ENCODE measurements at places on chromosomes 16 and 17. TPM values are rescaled to one million over a fixed set of nuclear protein-coding genes. Genes with fewer than 3 reads are reported as not detected.

GRCh38 chr17:41638941-41639340 is 14.6 kb upstream of the KRT17 start:
- H3K27me3 ChIP-seq = no peaks in the 10 kb centered on the region
- no peaks in the 10 kb centered on the region for H3K36me3 ChIP-seq
- no peaks in the 10 kb centered on the region for H3K4me1 ChIP-seq
- no peak overlapping the region for H3K4me3 ChIP-seq

Gene DYNLL2
- total RNA-seq = 32.2 TPM

GRCh38 chr17:48597778-48598631 is 4.4 kb upstream of the HOXB5 start:
- DNase-seq = no peak
- H3K4me3 ChIP-seq = peak overlapping the region; percentile 47
- no peak overlapping the region for H3K27ac ChIP-seq
- no peaks in the 10 kb centered on the region for H3K36me3 ChIP-seq
- H3K4me1 ChIP-seq = peaks cover 58% of the 10 kb centered on the region

DNA sequence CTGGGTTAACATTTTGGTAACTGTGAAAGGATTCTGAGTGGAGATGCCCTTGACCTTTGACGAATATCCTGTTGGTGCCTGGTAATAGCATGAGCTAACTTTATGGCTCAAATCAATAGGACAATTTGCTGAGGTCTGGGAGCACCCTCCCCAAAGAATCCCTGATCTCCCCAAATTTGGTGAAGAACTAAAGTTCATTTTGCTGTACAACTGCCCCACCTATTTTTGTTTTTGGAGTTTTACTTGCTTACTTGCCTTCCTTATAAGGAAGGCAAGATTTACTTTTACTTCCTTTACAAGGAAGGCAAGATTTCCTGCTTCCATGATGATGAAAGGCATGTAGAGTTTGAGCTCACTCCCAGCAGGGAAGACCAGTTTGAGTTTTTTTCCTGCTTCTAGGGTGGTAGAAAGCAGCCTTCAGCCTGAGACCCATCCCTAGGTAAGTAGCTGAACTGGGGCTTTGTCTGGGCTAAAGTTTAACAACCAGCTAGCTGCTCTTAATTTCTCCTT is 2.8 kb downstream of the KRTAP4-9 start:
- DNase-seq = no peak
- no peak overlapping the region for H3K27ac ChIP-seq
- no peaks in the 10 kb centered on the region for H3K27me3 ChIP-seq
- H3K4me1 ChIP-seq = no peaks in the 10 kb centered on the region
- H3K4me3 ChIP-seq = no peak overlapping the region

Gene ZP2
- not detected for total RNA-seq

Gene TMC8
- total RNA-seq = 567 TPM

DNA sequence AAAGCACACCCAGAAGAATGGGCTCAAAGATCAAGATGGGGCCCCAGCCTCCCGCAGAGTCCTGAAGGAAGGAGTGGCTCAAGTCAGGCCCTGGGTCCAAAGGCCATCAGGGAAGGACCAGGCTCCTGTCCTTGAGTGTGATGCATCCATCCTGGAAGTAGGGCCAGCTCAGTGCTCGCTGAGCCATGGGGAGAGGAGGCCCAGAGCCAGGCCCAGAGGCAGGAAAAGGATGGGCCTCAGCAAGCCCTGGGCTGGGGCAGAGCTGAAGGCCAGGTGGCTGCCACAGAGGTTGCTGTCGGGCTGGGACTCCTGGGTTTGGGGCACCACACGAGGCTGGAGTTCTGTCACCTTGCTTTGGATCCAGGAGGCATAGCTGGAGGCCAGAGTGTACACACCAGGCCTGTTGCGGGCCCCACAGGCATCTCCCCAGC is 3.7 kb downstream of the PRSS8 start:
- peaks cover 53% of the 10 kb centered on the region for H3K36me3 ChIP-seq
- peaks cover 17% of the 10 kb centered on the region for H3K4me1 ChIP-seq
- H3K4me3 ChIP-seq = no peak overlapping the region
- no peak for DNase-seq
- H3K27ac ChIP-seq = no peak overlapping the region

DNA sequence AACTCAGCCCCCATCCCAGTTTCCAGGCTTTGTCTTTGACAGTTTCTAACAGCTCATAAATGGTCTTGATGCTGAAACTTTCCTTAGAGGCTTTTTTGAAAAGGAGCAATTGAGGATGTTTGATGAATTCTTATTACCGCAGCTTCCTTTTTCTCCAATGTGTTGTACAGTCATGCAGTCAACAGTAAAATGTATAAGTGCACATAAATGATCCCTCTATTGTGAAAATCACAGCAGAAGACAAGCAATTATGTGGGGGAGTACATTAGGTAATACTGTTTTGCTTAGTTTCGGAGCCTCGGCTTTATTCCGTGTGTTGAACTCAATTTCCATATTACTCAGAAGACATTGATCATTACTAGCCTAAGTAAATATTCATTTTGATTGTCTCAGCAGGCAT is 673.7 kb downstream of the CDH8 start:
- no peaks in the 10 kb centered on the region for H3K4me1 ChIP-seq
- no peaks in the 10 kb centered on the region for H3K36me3 ChIP-seq
- no peaks in the 10 kb centered on the region for H3K27me3 ChIP-seq
- H3K27ac ChIP-seq = no peak overlapping the region
- H3K4me3 ChIP-seq = no peak overlapping the region

DNA sequence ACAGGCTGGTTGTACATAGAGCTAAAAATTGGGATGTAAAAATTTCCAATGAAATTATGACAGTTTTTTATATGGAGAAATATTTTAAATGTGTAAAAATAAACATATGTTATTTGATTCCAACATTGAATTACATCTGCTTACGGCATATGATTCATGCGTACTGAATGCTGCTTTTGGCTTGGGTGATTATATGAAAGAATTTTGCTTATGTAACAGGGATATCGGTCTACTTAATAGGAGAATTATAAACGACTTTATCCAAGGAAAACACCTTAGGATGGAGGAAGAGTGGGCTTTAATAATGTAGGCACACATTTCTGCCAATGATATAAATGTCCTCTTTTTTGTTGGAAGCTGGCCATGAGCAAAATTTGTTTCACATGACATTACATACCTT is 197.3 kb upstream of the GOT2 start:
- no peak for DNase-seq
- no peak overlapping the region for H3K27ac ChIP-seq
- H3K36me3 ChIP-seq = no peaks in the 10 kb centered on the region

Gene CNGB1
- not detected for total RNA-seq

Gene NXN
- 0.98 TPM for total RNA-seq

Gene CPNE7
- 1.0 TPM for total RNA-seq

GRCh38 chr16:14263011-14263410 is 191.9 kb downstream of the MRTFB start:
- no peak overlapping the region for H3K27ac ChIP-seq
- H3K4me1 ChIP-seq = no peaks in the 10 kb centered on the region
- peaks cover 39% of the 10 kb centered on the region for H3K36me3 ChIP-seq
- H3K27me3 ChIP-seq = no peaks in the 10 kb centered on the region
- no peak for DNase-seq

GRCh38 chr16:24324421-24324820 is 68.3 kb downstream of the CACNG3 start:
- H3K4me1 ChIP-seq = no peaks in the 10 kb centered on the region
- H3K27me3 ChIP-seq = no peaks in the 10 kb centered on the region
- H3K4me3 ChIP-seq = no peak overlapping the region
- DNase-seq = no peak

Gene EVPLL
- total RNA-seq = not detected
